ENCODE measurements at places on chromosomes 5 and 9. TPM values are rescaled to one million over a fixed set of nuclear protein-coding genes. Genes with fewer than 3 reads are reported as not detected.

DNA sequence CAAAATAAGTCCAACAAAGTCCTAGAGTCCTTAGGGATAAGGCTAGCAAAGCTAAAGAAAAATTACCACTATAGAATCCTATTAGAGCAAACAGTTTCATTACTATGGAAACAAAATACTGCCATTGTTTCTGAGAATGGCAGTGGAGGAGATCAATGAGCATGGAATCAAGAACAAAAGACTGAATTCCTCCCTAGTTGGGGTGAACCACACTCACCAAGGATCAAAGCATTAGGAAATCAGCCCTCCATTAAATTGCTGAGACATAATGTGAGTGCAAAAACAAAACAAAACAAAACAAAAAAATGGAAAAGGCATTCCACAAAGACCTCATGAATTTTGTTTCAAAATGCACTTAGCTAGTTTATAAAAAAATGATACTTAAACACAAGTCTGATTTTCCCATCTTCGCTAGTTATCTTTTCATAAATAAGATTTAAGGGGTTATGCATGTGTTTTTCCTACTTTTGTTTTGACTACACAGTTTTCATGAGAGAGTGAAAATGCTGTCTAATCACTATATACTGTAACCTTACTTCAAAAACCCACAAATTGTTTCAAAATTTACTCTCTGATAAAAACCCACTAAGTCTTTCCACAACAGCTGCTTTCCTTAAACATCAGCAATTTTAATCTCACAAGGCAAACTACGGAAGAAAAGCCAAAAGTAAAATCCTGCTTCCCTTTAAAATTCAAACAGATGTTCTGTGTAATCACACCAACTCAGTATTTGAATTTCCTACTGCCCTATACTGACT, 9.7 kb downstream of the SERINC5 start:
- peaks cover 22% of the 10 kb centered on the region for H3K4me1 ChIP-seq
- no peak for DNase-seq
- H3K4me3 ChIP-seq, result no peak overlapping the region

DNA sequence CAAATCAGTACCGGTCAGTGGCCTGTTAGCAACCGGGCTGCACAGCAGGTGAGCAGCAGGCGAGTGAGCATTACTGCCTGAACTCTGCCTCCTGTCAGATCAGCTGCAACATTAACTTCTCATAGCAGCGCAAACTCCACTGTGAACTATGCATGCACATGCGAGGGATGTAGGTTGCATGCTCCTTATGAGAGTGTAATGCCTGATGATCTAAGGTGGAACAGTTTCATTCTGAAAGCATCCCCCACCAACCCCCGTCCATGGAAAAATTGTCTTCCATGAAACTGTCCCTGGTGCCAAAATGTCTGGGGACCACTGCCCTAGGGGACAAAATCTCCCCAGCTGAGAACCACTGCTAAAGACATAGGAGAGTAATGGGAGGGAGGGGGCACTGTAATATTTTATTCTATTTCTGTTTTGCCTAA, 51.1 kb downstream of the P4HA2 start:
- no peaks in the 10 kb centered on the region for H3K36me3 ChIP-seq
- H3K27me3 ChIP-seq, result no peaks in the 10 kb centered on the region
- no peak overlapping the region for H3K4me3 ChIP-seq
- peaks cover 8% of the 10 kb centered on the region for H3K4me1 ChIP-seq
- no peak overlapping the region for H3K27ac ChIP-seq

GRCh38 chr5:32283539-32284377, 29.0 kb downstream of the MTMR12 start:
- H3K27me3 ChIP-seq, result no peaks in the 10 kb centered on the region
- no peaks in the 10 kb centered on the region for H3K4me1 ChIP-seq
- H3K4me3 ChIP-seq, result no peak overlapping the region
- no peak for DNase-seq
- no peak overlapping the region for H3K27ac ChIP-seq
- no peaks in the 10 kb centered on the region for H3K36me3 ChIP-seq

- no peak overlapping the region for H3K4me3 ChIP-seq
- no peak for DNase-seq
- no peaks in the 10 kb centered on the region for H3K36me3 ChIP-seq
- H3K27ac ChIP-seq, result no peak overlapping the region
Measured at GRCh38 chr5:100322483-100322882, 212.7 kb upstream of the FAM174A start.

DNA sequence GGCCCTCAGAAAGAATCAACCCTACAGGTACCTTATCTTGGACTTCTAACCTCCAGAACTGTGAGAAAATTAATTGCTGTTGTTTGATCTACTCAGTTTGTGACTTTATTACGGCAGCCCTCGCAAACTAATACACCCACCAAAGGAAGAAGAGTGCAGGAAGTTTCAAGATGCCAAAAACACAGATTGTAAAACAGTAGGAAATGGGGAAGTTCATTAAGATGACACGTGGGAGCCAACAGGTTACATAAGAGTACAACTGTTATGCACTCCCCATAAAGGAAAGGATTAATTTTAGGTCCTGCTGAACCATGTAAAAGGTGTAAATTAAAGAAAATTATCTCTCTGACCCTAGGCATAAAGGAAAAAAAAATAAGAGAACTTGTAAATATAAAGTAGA, 294.3 kb downstream of the EPB41L4A start:
- H3K36me3 ChIP-seq, result no peaks in the 10 kb centered on the region
- no peak overlapping the region for H3K27ac ChIP-seq
- DNase-seq, result no peak

DNA sequence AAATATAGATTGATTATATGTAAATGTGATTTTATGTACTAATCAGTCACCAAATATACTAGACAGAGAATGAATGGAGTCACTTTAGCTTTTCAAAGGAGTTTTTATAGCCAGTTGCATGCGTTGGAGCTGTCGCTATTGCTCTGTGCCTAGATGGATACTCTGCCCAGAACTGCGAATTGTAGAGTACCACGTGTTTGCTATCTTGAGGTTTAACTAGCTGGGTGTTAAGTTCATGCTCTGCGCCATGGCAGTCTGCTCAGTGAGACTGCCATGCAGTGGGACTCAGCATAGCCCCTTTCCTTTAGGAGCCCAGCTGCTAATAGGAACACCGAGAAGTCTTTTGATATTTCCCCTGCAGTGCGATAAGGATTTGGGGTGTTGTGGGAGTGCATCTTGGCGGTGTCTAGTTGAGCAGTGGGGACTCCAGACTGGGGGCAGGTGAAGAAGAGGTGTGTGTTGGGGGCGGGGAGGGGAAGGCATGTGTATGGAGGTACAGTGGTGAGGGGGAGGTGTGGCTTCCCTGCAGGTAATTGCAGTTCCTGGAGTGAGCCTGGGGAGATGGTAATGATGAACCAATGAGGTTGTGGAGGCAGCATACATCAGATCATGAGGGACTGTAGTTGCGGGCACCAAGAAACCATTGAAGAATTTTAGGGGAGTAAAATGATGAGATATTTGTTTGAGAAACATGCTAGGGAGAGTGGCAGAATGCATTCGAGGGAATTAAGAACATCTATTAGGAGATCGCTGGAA, 118.9 kb downstream of the TRIO start:
- H3K27me3 ChIP-seq, result no peaks in the 10 kb centered on the region
- peaks cover 24% of the 10 kb centered on the region for H3K4me1 ChIP-seq
- no peaks in the 10 kb centered on the region for H3K36me3 ChIP-seq
- H3K4me3 ChIP-seq, result no peak overlapping the region
- DNase-seq, result no peak

GRCh38 chr5:43037636-43038495, 2.3 kb downstream of the ANXA2R start:
- no peak overlapping the region for H3K4me3 ChIP-seq
- no peaks in the 10 kb centered on the region for H3K36me3 ChIP-seq
- no peak for DNase-seq
- H3K4me1 ChIP-seq, result peaks cover 2% of the 10 kb centered on the region
- no peak overlapping the region for H3K27ac ChIP-seq

DNA sequence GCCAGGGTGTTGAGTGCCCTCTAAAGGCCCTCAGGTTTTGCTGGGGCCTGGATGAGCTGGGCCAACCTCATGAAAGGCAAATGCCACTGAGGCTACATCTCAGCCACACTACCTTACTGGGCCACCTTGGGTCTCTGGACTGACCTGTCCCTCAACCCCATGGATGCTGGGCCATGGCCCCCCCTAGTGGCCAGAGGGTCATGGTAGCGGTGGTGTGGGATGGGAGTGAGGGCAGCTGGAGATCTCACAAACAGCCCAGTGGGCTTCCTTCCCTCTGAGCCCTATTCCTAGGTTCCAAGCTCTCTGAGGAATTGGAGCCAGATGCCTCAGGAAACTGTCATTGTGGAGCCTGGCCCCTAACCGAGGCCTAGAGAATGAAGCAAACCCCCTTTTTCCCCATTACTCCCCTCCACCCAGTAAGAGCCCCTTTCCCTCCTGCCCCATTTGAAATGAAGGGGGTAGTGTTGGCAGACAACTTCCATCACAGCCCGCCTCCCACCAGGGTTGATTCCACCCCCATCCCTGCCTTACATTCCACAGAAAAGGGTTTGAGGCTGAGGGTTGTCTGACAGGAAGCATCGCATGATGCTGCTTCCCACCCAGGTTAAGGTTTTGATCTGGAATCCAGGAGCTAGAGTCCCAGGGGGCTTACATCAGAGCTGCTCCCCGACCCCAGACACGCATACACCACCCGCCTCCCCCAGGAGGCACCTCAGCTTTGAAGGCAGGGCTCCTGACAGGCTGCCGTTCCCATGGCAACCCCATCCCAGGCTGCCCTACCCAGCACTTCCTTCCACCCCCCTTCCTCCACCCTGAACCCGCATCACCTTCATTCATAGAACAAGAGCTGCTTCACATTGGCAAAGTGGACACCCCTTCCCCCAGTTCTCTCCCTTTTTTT, 63.9 kb downstream of the PCDH1 start:
- no peaks in the 10 kb centered on the region for H3K4me1 ChIP-seq
- no peaks in the 10 kb centered on the region for H3K36me3 ChIP-seq
- no peak overlapping the region for H3K4me3 ChIP-seq
- DNase-seq, result peak; percentile 40
- peaks cover 15% of the 10 kb centered on the region for H3K27me3 ChIP-seq

DNA sequence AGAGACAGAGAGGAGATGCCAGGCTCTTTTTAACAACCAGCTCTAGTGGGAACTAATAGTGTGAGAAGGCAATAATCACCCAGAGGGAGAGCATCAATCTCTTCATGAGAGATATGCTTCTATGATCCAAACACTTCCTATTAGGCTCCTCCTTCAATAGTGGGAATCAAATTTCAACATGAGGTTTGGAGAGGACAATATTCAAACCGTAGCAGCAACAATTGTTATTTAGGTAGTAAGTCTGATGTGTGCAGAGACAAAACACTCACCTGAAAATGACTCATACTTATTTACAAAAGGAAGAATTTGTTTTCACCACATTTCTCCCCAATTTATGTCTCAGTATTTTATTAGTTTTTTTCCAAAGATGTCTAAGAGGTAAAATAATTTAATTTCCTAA, 144.3 kb downstream of the ST8SIA4 start:
- no peak overlapping the region for H3K27ac ChIP-seq
- no peak overlapping the region for H3K4me3 ChIP-seq
- no peak for DNase-seq
- no peaks in the 10 kb centered on the region for H3K27me3 ChIP-seq

- no peak overlapping the region for H3K4me3 ChIP-seq
- no peak overlapping the region for H3K27ac ChIP-seq
- H3K27me3 ChIP-seq, result no peaks in the 10 kb centered on the region
- H3K4me1 ChIP-seq, result no peaks in the 10 kb centered on the region
- no peak for DNase-seq
- H3K36me3 ChIP-seq, result no peaks in the 10 kb centered on the region
Measured at GRCh38 chr9:15299374-15299939, 7.6 kb downstream of the TTC39B start.

GRCh38 chr9:91024841-91025240, 223.2 kb downstream of the SYK start:
- no peak overlapping the region for H3K4me3 ChIP-seq
- DNase-seq, result no peak
- no peaks in the 10 kb centered on the region for H3K36me3 ChIP-seq
- no peak overlapping the region for H3K27ac ChIP-seq
- H3K4me1 ChIP-seq, result no peaks in the 10 kb centered on the region
- H3K27me3 ChIP-seq, result no peaks in the 10 kb centered on the region

DNA sequence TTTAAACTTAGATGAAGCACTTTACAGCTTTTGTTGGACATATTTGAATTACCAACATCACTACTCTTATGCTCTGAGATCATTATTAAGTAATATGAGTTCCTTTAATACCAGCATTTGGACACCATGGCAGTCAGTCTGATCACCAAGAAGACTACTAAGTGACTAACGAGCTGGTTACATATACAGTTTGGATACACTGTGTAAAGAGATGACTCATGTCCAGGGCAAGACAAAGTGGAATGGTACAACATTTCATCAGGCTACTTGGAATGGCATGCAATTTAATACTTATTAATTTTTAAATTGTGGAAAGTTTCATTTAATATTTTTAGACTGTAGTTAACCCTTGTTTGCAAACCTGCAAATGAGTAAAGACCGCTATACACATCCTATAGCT, 237.4 kb upstream of the PRDM9 start:
- no peaks in the 10 kb centered on the region for H3K27me3 ChIP-seq
- H3K4me3 ChIP-seq, result no peak overlapping the region
- peaks cover 14% of the 10 kb centered on the region for H3K4me1 ChIP-seq
- DNase-seq, result no peak
- H3K27ac ChIP-seq, result no peak overlapping the region

- H3K27ac ChIP-seq, result no peak overlapping the region
- no peaks in the 10 kb centered on the region for H3K27me3 ChIP-seq
- peaks cover 10% of the 10 kb centered on the region for H3K36me3 ChIP-seq
- no peak for DNase-seq
- no peak overlapping the region for H3K4me3 ChIP-seq
- H3K4me1 ChIP-seq, result 0 out of 2 replicates have a peak, but pooled peaks cover 5% of the 10 kb centered on the region
Measured at GRCh38 chr5:62596691-62597090, 18.1 kb downstream of the LRRC70 start.

GRCh38 chr5:71454913-71455312, 538 bp upstream of the BDP1 start:
- peaks cover 17% of the 10 kb centered on the region for H3K36me3 ChIP-seq
- H3K4me3 ChIP-seq, result peak overlapping the region; percentile 95
- no peaks in the 10 kb centered on the region for H3K27me3 ChIP-seq
- no peak overlapping the region for H3K27ac ChIP-seq
- no peak for DNase-seq

The PTPA gene
- 79.7 TPM for total RNA-seq

The OSMR gene
- total RNA-seq, result 0.03 TPM

The SPTLC1 gene
- total RNA-seq, result 112 TPM

The LCN9 gene
- total RNA-seq, result not detected

The PAPPA gene
- total RNA-seq, result 2.5 TPM

The CCDC69 gene
- total RNA-seq, result 0.08 TPM

The IL9 gene
- total RNA-seq, result not detected

The CCL21 gene
- total RNA-seq, result not detected

The LCP2 gene
- not detected for total RNA-seq

The PCDHGA11 gene
- total RNA-seq, result 1.3 TPM

The SPINK4 gene
- not detected for total RNA-seq

The PCDHA6 gene
- not detected for total RNA-seq

The WHRN gene
- total RNA-seq, result 3.1 TPM

All from SJCRH30 (cell line).